ENCODE measurements at places on chromosomes 12 and 14.
A peak's percentile ranks its signal among the peaks of the same experiment; 100 is the strongest.

DNA sequence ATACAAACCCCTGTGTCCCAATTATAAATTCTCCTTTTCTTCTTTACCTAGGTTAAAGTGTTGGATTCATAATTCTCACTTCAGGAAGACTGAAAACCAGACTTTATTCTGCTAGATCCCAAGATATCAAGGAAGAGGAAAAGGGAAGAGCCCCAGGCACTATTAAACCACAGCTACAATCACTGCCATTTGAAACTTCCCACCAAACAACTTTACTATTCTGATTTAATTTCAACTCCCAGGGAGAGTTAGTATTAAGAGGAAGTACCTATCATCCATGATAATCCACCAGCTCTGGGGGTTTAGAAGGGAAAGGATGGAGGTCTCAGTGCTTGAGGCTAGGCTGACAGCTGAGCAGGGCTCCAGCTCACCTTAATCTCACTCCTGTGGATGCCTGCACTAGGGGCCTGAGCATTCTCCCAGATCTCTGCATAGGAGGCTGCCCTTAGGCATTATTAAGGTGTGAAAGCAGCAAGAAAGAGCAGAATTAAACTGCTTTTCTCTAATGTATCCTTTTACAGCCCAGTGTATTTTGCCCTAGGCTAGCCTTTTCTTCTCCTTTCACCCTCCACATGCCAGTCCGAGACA, 52.9 kb downstream of the MYF5 start:
- no peak for DNase-seq

- no peak for DNase-seq
These were observed 13.9 kb downstream of the DDX23 start for GRCh38 chr12:48838048-48838447.

DNA sequence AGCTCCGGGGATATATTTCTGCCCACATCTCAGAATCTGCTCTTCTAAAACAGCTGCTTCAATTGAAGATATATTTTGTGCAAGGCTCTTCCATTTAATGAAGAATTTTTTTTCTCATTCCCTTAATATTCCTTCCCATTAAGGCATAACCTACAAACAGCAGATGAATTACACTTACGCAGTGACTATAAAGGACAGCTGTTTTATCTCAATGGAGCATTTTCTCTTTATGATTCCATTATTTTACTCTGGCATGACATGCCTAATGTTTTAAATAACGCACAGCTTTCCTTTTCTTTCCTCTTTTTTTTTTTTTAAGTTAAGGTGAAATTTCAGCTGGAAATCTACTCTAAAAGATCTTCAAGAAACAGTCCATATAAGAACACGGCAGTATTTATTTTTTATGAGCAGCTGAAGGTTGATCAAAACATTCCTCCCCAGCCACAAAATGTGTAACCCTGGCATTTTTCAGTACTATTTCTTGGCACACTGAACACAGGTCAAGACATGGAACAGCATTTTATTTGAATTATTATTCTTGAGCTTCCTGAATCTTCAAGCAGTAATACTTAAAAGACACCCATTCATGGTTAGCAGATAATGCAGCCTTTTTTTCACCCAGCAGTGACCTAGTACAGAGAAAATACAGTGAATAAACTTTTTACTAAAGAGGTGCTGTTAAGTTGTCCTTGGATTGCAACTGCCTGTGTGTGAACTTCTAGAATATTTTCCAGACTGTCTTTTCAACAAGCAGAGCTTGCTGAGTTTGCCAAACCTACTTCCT, 118.1 kb upstream of the FOXN3 start:
- DNase-seq = no peak

DNA sequence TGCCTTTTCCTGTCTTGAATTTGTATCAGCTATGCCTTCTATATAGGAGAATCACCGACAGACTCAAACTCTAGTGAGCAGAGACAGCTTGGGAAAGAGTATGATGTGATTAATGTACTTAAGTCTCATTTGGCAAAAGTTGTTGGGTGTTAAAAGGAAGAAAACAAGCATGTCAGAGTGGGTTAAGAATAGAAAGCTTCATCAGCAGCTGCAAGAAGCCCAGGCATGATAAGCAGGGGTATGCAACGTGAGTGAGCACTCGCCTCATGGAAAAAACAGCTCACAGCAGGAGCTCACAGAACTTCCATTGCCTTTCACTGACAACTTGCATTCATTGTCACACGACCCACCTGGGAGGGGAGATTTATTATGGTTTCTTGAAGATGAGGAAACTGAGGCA, 35.9 kb upstream of the WNK1 start:
- peak; percentile 81 for DNase-seq

GRCh38 chr12:100927826-100928225, 133.2 kb downstream of the ANO4 start:
- no peak for DNase-seq

GRCh38 chr14:24337144-24337823, 2.4 kb upstream of the ADCY4 start:
- no peak for DNase-seq

DNA sequence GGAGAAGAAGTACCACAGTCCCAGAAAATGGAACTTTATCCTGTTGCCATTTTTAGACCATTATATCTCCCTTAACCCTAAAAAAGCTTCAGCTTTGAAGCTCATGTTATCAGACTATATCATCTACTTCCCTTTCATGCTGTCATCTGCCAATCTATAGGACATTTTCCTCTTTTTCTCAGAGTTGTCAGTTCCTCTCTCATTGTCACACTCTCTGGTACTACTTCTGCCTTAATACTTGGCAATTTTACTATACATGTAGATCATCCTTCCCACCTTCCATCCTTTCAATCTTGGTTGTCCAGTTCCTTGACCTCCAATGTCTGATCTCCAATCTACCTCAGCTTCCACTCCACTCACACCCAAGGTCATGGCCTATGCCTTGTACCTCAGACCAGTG, 57.4 kb downstream of the SLC15A5 start:
- no peak for DNase-seq

- DNase-seq = no peak
These were observed 81.2 kb downstream of the VCPKMT start for GRCh38 chr14:50035214-50035613.

DNA sequence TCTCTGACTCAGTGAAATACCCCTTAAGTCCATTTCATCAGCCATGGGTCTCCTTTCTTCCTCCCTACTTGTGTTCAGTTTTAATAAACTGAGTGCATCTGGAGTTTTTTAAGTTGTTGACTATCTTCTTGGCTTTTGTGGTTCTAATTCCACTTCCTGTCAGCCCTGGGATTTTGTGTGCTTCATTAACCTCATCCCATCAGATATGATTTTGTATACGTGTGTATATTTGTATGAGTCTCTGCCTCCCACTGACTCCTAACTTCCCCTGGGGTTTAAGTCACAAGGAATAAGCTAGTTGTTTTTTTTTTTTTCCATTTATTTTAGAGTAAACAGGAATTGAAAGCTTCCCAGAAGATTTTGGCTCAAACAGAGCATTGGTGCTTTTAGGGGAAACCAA, 62.7 kb downstream of the TTLL5 start:
- DNase-seq = no peak

DNA sequence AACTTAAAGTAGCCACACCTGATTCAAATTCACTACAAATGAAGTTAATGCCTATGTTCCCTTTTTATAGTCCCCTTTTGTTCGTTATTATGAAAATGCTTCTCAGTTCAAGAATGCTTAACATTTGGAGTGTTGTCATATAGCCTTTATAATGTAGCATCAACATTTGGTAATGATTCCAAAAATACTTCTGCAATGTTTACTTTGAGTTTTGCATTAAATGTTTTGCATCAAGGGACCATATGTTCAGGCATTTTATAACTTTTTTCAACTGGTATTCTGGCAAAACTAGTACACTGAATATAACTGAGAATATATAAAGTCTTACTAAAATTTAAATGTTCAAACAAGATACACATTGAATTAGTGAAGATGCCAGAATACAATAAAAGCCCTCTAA, 209.6 kb upstream of the SLC16A7 start:
- no peak for DNase-seq

DNA sequence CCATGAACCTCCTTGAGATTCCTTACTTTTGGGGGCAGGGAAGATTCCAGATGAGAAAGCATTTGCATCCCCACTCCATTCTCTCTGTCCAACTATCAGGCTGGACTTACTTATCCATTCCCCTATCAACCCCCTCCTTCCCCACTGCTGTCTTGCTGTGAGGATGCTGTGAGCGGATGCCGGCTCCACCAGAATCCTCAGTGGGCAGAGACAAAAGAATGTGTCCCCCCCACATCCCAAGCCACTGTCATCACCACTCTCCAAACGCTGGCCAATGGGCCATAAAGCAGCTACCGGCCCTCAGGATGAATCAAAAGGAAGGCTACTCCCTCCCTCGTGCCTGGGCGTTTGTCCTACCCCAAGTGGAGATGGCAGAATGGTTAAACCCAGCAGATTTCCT, 173.0 kb upstream of the NTF3 start:
- DNase-seq = no peak

GRCh38 chr12:102625819-102626218, 145.5 kb upstream of the IGF1 start:
- no peak for DNase-seq

DNA sequence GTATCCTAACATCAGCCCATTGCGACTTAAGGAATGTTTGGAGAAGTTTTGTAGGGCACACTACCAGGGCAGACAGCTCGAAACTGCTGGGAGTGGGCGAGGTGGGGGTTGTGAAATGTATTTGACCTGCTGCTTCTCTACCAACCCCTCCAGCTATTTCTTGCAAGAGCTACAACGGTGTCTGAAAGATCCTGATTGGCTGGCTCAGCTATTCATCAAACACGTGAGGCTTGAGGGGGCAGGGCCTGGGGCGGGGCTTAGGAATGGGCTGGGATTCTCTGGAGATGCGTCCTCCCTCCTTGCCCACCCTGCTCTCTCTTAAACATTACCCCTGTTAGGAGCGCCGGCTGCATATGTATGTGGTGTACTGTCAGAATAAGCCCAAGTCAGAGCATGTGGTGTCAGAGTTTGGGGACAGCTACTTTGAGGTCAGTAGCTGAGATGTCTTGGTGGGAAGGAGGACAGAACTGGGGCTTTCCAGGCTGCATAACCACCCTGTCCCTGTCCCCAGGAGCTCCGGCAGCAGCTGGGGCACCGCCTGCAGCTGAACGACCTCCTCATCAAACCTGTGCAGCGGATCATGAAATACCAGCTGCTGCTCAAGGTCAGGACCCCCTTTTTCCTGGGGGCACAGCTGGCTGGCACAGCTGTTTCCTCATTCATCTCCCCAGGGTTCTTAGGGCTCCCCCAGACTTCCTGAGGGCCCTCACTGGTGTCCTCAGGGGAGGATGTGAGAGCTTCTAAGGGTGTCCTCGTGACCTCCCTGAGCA, 3.1 kb downstream of the ARHGEF25 start:
- peak; percentile 35 for DNase-seq

- DNase-seq = no peak
These were observed 5.7 kb downstream of the OR10A7 start for GRCh38 chr12:55226523-55226922.

- no peak for DNase-seq
These were observed 59.1 kb downstream of the FBXW8 start for GRCh38 chr12:116969615-116970585.

GRCh38 chr12:114186241-114187002, 219.5 kb downstream of the TBX5 start:
- no peak for DNase-seq

- no peak for DNase-seq
These were observed 220.4 kb downstream of the NUBPL start for GRCh38 chr14:31781578-31781977.

DNA sequence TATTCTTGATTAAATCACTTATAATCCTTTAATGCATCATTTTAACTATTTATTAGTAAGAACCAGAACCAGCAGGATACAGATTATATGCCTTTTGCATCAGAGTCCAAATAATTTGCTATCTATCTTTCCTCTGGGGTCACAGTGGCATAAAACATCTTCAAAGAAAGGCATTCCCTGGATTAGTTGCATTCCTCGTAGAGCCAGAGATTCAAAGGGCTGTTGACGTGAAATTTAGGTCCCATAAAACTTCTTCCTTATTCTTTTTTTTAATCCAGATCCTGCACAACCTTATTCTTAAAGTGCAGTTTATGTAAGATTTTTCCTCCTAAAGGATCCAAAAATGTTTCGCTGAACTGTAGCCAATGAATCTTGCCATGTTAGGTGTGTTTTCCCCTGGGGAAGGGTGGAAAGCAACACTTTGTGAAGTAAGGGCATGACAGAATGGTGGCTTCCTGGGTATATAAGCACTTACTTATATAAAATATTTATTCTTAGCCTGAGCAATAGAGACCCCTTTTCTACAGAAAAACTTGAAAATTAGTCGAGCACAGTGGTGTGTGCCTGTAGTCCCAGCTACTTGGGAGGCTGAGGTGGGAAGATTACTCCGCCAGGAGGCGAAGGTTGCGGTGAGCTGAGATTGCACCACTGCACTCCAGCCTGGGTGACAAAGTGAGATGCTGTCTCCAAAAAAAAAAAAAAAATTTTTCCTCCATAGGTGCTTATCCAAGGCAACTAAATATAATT, 208.7 kb downstream of the PCNX1 start:
- DNase-seq = no peak

GRCh38 chr12:19681007-19681406, 241.7 kb downstream of the AEBP2 start:
- no peak for DNase-seq

DNA sequence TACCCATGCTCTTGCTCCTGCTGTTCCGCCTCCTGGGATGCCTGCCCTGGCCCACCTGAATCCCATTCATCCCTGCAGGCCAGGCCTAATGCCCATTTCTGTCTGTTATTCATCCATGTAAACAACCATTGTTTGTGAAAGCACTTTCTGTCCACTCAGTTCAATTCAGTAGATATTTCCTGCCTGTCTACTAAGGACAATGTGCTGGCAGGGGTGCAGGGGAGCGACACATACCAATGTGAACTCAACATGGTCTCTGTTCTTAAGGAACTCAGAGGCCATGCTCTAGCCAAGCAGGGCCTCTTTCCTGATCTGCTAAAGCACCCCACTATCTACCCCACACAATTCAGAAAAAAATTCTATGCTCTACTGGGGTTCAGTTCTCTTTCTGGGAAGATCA, 88.5 kb upstream of the ZFP36L1 start:
- DNase-seq = no peak

DNA sequence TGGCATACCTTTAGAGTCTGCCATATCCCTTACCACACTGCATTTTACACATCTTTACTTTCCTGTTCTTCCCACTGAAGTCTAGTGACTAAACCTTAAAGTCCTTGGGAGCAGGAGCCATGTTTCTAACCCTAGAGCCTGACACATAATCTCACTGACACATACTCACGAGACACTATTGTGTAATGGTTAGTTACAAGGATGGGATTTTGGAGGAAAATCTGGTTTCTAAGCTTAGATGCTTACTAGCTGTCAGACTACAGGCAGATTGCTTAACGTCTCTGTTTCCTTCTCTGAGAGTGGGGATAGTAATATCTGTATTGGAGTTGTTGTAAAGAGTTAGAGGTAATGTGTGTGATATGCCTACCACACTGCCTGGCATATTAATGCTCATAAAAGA, 6.2 kb upstream of the DYRK4 start:
- DNase-seq = no peak

DNA sequence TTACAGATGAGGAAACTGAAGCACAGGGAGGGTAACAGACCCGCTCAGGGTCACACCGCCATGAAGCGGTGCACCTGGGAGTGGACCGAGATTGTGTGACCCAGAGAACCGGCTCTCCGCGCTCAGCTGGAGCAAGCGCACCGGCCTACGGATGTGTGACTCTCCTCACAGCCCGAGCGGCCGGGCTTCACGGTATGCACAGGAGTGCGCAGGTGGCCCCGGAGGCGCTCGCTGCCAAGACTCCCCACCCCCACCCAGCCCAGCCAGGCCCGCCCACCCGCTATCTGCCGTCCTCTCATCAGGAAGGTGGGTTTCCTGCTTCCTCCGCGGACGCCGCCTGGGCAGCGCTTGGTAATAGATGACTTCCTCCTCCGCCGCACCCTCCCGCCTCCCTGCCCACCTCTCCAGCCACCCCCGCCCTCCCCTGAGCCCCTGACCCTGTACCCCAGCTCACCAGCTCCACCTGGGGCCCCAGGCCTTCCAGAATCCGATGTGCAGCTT, 110.7 kb downstream of the NCOR2 start:
- DNase-seq = no peak

Measured in hematopoietic multipotent progenitor cell treated with erythropoietin and hydrocortisone succinate and interleukin-3 and kit ligand, for 8 days (in vitro differentiated cells).